ENCODE measurements at places on chromosomes 2 and 18.

DNA sequence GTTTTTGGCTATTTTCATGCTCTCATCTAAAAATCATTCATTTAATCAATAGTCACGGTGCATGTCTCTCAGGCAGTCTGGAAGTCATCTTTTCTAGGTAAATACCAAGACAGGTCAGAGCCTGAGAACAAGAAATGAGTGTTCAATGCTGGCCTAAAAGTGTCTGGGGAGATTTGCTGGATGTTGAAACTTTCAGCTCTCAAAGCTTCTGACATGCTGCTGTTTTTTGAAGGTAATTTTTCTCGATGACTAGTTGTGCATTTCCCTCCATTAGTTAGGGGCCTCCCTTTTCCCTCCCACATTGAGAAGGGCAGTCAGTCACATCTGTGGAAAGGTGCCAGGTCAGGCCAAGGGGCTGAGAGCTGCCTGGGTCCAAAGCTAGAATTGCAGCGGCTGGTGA is 115.6 kb downstream of the LPIN1 start:
- DNase-seq: no peak

- DNase-seq: no peak
Observed at GRCh38 chr2:240551288-240551687, 6.5 kb downstream of the ANKMY1 start.

- DNase-seq: peak; percentile 97
Observed at GRCh38 chr18:35343936-35344735, at the start of gene ZNF24. TSS of gene ZNF24 (minus strand) at chr18:35344420. CDS start at chr18:35340650, 3,770 bp downstream.

GRCh38 chr2:229454934-229455631 is 184.0 kb upstream of the PID1 start:
- no peak for DNase-seq

DNA sequence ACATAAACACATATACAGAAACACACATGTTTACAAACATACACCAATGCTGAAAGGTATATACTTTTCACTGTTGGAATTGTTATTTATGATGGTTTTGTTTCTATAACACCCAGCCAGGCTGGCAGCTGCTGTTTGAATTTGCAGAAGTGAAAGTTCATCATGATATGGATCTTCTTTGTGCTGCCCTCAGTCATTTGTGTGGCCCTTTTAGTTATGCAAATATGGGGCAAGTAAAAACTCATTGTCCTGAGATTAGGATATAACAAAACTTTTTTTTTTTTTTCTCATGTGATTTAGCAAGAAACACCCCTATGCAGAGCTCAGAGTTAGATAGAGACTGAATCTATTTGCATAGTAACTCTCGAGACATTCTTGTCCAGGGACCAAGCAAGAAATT is 714.1 kb downstream of the KCNJ3 start:
- no peak for DNase-seq

DNA sequence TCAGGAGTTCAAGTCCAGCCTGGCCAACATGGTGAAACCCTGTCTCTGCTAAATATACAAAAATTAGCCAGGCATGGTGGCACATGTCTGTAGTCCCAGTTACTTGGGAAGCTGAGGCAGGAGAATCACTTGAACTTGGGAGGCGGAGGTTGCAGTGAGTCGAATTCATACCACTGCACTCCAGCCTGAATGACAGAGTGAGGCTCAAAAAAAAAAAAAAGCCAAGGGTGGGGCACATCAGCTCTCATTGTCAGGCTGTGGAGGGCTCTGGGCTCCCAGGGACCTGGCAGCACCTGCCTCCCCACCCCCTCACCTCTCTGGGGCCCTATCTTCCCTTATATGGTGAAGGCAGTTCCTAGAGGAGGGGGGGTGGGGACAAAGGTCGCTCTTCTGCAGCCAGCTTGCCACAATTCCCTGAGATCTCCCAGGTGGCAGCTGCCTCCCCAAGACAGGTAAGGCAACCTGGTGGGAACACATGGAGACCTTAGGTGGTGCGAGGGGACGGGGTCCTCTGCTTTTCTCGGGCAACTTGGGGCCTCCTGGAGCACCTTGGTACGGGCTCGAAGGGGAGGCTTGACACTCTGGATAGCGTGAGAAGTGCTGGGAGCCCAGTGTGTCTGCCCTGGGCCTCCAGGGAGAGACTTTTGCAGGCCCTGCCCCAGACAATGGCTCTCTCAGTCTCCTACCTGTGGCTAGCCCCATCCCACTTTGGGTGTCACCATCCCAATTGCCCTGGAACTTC is at the start of gene VIL1:
Gene VIL1 (plus strand): TSS at position 407 of the 742 bp plus-strand sequence. CDS start 4,656 bp downstream, outside the sequence.
- DNase-seq: no peak

GRCh38 chr2:25606892-25607291 is 66.5 kb downstream of the DTNB start:
- DNase-seq: no peak

DNA sequence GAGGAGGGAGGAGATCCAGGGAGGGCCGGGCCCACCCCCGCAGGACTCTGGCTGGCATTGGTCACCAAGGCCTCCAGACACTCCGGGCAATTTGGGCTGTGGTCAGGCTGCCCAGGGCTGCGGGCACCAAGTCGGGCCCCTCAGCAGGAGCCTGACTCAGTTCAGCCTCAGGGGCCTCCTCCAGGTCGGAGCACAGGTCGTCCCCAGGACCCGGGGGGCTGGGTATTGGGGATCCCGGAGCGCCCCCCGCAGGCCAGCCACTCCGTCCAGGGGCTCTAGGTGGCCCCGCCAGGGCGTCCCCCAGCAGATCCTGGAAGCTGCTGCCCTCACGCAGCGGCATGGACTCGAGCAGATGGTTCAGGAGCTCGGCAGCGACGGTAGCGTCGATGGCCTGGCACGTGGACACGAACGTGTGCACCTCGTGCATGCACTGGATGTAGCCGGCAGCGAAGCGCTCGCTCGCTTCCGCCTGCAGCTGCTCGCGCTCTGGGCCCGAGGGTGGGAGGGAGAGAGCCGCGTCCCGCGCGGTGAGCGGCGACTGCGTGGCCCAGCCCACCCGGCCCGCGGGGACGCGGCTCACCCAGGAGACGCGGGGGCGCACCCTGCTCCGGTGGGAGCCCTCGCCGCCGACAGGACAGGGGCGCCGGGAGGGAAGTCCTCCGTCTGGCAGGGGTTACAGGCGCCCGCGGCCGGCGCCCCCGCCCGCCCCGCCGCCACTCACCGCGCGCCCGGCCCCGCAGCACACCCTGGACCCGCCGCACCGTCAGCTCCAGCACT is 884 bp downstream of the HES6 start:
- DNase-seq: no peak

DNA sequence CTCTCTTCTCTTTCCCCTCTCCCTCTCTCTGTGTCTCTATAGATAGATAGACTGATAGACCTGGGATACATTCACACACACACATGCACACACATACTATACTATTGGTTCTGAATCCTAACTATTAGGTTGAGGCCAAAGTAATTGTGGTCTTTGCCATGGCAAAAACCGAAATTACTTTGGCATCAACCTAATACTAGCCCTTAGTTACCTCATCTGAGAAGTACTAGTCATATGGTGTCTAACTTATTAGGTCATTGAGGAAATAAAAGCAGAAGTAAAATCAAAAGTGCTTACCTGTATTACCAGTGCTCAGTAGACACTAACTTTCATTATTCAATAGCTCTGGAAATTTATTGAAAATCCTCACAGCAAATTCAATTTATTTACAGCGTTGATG is 451.5 kb downstream of the EPHA4 start:
- DNase-seq: no peak

GRCh38 chr2:208153156-208153555 is 7.2 kb upstream of the CRYGB start:
- no peak for DNase-seq

- no peak for DNase-seq
Observed at GRCh38 chr2:241692448-241692847, 5.8 kb upstream of the DTYMK start.

DNA sequence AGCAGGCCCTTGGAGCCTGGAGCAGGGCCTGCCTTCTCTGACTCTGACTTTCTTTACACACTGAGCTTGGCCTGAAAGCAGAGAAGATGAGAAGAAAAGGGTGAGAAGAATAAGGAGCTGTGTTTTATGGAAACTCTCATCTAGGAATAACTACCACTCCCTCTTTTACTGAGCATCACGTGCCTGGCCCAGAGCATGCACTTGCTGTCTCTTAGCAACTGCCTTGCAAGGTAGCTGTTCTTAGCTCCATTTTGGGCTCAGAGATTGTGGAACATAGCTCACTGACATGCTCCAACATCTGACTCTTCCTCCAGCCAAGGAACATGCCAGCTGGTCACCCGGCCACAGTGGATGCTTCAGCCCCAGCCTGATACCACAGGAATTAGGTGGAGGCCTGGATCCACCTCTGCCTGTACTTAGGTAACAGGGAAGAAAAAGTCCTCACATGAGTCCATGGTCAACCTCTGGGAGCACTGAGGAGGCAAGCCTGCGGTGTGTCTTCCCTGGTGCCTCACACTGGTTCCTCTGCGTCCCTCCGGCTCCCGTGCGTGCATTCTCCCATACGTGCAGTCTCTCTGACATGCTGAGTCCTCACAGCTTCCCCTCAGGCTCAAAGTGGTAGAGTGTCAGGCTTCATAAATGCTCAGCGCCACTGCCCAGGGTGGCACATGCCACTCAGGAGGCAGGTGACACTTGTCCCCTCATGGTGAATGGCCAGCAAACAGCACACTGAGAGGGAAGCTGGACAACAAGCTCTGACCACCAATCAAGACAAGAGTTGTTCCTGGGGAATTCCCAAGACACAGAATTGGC is 35.7 kb downstream of the AMER3 start:
- DNase-seq: no peak

DNA sequence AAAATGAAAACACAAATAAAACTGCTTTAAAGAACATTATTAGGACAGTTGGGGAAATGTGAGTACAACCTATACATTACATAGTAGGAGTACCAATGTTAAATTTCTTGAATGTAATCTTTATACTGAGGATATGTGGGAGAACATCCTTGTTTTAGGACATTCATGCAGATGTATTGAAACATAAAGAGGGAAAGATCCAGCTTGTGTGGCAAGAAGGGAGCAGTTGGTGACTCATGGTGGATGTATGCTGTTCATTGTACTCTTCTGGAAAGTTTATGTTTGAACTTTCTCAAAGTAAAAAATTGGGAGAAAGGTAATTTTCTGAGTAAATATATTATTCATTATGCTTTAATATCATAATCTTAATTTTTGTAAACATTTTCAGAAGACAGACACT is 132.1 kb upstream of the DLGAP1 start:
- no peak for DNase-seq

- DNase-seq: no peak
Observed at GRCh38 chr18:28161608-28162599, 15.0 kb downstream of the CDH2 start.

DNA sequence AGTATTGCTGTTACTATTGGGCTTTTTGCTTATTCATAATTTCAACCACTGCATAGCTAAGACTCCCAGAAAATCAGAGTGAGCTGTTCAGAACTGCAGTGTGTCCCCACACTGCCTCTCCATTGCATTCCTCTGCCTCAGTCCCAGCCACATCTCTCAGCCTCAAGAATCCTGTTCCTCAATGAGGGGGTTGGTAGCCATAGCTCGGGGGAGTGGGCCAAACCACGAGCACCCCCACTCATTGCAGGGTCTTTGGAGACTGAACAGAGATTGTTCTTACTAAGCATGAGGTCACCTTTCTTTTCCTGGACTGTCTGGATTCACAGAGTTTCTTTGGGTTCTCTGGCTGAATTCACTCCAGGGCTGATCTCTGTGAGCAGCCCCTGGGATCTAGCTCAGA is 161.1 kb downstream of the GFPT1 start:
- no peak for DNase-seq

DNA sequence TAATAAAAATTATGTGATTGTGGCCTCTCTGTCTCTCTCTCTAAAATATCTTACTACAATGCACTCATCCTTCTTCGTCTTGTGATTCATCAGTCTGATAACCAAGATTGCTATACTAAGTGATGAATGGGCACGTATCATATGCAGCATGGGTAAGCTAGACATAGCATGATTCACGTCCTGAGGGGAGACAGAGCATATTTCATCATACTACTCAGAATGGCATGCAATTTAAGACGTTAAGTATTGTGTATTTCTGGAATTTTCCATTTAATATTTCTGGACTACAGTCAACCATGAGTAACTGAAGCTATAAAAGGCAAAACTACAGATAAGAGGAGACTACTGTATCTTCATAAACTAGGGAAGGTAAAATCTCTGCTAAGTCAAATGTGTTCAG is 97.0 kb upstream of the CD226 start:
- DNase-seq: no peak

- no peak for DNase-seq
Observed at GRCh38 chr2:196535061-196535460, 104.5 kb upstream of the CCDC150 start.

GRCh38 chr18:21991081-21991534 is 178.3 kb upstream of the GATA6 start:
- no peak for DNase-seq

DNA sequence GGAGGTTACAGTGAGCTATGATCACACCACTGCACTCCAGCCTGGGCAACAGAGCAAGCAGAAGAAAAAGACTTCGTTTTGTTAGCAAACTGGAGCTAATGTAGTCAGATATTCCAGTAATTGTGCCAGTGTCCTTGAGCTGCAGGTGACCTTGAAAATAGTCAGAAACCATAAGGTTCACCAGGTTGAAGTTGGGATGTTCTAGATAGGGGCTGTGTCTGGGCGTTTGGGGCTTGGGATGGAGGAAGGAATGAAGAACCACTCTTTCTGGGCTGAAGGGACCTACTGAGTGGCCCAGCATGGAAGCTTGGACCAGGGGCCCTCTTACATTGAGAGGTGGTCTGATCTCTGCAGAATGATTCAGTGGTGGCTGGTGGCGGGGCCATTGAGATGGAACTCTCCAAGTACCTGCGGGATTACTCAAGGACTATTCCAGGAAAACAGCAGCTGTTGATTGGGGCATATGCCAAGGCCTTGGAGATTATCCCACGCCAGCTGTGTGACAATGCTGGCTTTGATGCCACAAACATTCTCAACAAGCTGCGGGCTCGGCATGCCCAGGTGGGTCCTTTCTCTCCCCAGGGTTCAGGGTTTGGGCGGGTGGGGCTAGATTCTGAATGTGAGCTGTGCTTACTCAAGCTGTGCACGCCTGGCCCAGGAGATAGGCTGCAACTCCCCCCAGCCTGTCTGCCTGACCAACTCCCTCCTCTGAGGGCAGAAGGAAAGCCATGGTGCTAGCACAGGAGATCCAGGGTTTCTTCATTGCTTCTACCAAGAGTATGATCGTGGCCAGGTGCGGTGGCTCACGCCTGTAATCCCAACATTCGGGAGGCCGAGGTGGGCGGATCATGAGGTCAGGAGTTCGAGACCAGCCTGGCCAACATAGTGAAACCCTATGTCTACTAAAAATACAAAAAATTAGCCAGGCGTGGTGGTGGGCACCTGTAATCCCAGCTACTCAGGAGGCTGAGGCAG is 17.1 kb downstream of the CCT7 start:
- no peak for DNase-seq

GRCh38 chr2:138922973-138923563 is 142.9 kb upstream of the NXPH2 start:
- DNase-seq: peak; percentile 17

- DNase-seq: no peak
Observed at GRCh38 chr18:23353459-23353858, 99.6 kb upstream of the RIOK3 start.

DNA sequence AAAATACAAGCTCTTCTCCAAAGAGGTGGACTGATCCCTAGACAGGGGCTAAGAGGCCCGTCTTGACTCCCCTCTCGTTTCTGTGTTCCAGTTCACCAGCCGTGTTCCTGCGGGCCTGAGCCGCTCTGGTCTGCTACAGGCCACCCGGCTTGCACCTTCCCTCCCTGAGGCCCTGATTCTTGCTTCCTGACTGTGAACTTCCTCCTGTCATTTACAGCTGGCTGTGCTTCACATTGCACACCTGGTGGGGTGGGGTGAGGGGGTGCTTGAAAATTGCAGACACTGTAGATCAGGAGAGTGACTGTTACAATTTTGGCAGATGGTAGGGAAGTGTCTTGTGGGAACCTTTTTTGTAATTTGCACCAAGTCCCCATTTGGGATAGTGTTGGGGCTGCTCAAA is 64.4 kb downstream of the TSN start:
- DNase-seq: no peak

GRCh38 chr18:463827-464541 is 36.5 kb downstream of the COLEC12 start:
- DNase-seq: no peak
